ENCODE measurements at places on chromosomes 6 and 20. TPM values are rescaled to one million over a fixed set of nuclear protein-coding genes. Genes with fewer than 3 reads are reported as not detected.

GRCh38 chr6:117025310-117025709 is 148.3 kb downstream of the RFX6 start:
- DNase-seq, result no peak

DNA sequence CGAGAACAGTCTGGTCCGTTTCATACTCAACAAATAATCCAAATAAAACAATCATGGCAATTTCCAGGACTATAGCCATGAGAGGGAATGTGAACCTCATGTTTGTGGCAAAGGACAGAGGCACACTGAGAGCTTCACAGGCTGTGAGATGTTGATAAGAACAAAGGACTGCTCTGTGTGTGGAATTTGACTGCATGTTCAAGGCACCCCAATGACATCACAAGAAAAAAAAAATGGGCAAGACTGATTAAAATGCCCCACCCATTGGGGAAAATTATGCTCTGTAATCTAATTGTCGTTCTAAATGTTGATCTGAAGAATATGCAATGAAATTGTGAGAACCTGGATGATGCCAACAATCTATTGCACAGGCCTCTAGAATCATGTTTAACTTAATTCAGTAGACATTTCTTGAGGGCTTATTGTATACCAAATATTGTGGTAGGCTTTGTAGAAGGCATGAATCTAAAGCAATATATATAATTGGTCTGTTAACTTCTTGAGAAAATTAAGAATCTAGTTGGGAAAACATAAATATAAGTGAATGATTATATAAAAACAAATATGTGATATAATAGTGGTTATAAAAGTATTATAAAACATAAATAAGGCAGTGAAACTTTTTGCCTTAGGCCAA is at the start of gene RHAG:
Gene RHAG (minus strand): TSS at position 127 of the 637 bp plus-strand sequence. CDS start 27 bp downstream, at position 100.
- DNase-seq, result no peak

GRCh38 chr6:30152016-30152673 is 8.9 kb downstream of the TRIM10 start:
- no peak for DNase-seq

GRCh38 chr6:100281471-100281901 is 183.2 kb downstream of the SIM1 start:
- DNase-seq, result no peak

Gene CLPSL1
- total RNA-seq, result not detected
